ENCODE measurements at places on chromosomes 16 and 17.

DNA sequence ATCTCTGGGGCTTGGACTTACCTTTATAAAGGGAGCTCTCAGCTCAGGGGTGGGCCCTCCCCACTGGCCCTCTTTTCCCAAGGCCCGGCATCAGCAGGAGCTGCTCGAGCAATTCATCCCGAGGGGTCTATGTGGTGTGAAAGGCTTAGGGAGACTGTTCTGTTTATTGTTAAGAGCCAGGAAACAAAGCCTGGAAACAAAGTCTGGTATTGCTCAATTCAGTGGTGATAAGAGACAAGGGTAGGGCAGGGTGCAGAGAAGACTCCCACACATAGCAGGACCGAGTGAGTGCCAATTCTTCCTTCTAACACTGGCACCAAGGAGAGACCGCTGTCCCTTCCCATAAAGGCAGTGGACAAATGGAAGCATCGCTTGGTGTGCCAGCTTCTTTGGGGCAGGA, 750.7 kb downstream of the KCNJ18 start:
- no peak for DNase-seq

DNA sequence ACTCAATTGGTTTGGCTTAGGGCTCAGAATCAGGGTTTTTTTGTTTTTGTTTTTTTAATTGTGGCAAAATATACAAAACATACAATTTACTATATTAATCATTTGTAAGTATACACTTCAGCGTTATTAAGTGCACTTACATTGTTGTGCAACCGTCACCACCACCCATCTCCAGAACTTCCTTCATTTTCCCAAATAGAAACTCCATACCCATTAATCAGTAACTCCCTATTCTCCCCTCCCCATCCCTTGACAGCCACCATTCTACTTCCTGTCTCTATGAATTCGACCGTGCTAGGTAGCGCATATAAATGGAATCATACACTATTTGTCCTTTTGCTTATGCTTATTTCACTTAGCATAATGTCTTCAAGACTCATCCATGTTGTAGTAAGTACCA, 45.2 kb upstream of the DHX40 start:
- no peak for DNase-seq

DNA sequence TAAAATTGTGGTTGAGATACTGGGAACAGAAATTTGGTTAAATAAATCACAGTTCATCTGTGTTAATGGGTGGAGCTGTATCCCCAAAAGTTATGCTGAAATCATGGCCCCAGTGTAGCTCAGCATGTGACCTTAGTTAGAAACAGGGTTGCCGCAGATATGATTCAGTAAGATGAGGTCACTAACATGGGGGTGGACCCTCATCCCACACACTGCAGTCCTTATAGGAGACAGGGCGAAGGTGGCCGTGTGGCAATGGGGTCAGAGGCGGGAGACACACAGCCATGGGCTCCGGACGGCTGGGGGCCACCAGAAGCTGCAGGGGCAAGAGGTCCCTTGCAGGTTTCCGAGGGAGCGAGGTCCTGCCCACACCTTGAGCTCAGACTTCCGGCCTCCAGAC, 10.7 kb downstream of the GALNS start:
- no peak for DNase-seq

- DNase-seq = no peak
Observed at GRCh38 chr16:30615358-30616091, 5.3 kb upstream of the ZNF689 start.

DNA sequence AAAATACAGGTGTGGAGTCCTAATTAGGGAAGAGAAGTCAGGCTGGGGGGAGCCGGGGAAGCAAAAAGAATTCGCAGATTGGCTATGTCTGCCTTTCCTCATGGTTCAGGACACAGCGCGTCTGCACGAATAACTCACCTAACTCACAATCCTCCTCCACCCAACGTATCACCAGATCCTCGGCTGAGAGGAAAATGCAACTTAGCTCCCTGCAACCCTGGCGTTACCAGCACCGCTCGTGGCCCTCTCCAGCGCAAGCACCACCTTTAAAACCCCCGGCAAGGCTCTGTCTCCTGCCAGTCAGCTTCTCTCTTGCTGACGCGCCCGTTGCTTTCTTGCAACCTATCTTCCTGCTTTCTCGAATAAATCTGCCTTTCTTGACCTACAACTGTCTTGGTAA, 49.8 kb upstream of the METRNL start:
- DNase-seq = no peak

DNA sequence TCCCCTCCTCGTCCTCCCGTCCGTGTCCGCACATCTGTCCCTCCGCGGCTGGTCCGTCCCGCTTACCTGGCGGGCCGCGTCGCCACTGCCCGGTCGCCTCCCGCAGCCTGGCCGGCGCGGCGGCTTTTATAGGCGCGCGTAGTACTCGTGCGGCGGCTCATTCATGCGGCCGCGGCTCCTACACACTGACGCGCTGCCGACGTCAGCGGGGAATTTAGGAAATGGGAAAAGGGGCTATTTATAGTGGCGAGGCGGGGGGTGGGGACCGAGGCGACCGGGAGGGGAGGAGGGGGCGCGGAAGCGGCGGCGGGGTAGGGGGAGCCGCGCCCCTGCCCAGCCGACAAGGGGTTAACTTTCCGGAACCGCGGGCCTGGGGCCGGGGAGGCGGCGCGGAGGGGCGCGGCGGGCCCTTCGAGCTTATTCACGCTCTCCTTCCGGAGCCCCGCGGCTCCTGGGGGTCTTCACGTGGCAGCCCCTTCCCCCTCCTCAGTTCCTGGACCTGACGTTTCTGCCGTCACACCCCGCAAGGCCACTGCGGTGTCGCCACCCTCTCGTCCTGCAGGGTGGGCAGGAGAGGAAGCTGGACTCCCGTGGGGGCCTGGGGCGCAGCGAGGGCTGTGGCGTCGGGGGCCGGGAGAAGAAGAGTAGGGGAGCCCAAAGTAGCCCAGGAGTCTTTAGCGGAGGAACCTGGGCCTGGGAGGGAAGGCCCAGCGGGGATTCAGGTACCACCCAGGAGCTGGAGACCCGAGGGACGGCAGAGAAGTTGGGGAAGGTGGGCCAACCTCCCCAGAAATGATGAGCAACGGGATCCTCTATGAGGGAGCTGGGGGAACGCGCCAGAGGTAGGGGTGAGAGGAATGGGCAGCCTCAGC, 3.6 kb upstream of the HIC1 start:
- DNase-seq = no peak

DNA sequence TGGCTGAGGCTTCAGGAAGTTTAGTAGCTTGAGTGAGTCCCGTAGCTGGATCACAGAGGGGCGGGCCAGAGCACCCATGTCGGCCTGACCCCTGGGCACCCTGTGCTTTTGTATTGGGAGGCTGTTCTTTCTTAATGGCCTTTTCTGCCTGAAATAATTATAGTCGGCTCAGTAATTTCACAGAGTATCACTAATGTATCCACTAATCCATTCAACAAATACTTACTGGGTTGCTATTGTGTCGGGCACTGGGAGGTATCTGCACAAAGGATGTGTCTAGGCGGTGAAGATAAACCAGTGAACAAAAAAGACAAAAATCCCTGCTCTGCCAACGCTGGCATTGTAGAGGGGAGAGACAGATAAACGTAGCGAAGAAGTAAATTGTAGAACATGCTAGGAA, 318.6 kb downstream of the FOXL1 start:
- no peak for DNase-seq

DNA sequence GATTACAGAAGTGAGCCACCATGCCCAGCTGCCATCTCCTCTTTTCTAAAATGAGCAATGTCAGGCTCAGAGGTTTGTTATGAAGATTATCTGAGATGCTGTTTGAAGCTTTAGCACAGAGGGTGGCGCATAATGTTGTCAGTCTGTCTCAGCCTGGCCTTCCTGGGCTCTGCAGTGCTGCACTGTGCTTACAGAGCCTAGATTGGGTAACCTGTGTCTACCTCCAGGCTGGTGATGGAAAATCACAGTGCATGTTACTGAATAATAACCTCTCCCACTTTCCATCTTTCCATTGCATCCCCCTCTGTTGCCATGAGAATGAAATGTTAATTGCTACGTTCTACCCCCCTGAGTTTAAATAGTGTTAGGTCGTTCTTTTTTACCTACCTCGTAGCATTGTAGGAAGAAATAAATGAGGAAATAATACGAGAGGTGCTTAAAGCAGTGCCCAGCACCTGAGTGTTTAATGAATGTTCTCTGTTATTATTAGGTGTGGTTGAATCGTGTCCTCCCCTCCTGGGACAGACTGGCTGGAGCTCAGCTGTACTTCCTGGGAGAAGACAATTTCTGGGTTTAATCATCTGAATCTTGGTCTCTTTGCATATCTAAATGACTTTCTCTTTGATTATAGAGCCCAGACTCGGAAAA, 6.2 kb downstream of the LDAF1 start:
- DNase-seq = no peak

DNA sequence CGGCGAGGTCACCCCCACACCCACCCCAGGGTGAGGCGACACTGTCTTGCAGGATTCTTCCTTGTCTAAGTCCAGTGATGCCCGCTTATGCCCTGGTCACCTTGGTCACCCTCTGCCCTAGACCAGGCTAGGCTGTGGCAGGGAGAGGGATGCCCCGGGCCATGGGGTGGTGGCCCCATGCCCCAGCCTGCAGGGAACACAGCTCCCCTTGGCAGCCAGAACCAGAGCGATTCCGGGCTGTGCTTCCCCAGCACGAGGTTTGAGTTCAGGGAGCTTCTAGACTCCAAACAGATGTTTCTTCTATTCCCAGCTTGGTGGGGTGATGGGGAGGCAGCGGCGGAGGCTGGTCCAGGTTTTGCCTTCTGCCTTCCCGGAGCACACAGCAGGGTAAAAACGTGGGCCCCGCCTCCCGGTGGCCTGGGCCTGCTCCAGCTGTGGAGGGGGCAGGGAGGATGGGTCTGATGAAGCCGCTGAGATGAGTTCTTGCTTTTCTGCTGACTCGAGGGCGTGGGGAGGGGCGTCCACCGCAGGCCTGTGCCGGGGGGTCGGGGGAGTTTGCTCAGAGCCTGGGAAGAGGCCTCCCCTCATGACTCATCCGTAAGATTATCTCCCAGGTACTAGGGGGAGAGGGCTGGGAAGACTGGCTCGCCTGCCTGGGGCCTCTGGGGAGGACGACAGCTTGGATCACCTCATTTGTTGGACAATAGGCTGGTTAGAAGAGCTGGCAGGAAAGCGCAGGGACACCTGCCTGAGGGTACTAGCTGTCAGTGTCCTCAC, 15.4 kb downstream of the SMTNL2 start:
- DNase-seq = no peak

- DNase-seq = no peak
Observed at GRCh38 chr16:12753203-12754023, 50.3 kb downstream of the CPPED1 start.

DNA sequence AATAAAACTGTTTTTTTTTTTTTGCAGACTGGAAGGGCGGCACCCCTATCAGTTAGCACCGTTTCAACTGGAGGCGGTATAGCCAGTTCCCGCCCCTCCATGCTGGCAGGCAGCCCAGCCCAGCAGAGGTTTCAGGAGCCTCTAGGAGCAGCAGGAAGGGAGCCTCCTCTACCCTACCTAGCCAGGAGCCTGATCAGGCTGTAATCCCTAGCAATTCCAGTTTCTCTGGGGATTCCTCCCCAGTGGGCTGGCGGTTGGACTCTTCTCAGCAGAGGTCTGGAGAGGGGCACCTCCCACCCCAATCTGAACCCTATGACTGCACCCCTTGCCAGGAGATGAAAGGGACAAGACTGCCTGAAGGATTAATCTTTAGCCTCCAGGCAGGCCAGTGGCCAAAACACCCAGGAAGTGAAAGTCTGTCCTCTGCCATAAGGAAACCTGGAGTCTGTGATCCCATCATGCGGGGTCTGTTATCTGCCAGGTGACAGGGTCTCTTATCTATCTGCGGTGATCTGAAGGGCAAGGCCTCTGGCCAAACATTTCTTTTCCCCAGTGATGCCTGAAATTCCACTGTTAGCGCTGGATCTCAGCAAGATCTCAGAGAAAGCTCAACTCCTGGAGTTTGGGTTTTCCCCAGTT, 4.9 kb upstream of the CDH1 start:
- no peak for DNase-seq

- no peak for DNase-seq
Observed at GRCh38 chr16:48542020-48542473, 67.9 kb downstream of the N4BP1 start.

DNA sequence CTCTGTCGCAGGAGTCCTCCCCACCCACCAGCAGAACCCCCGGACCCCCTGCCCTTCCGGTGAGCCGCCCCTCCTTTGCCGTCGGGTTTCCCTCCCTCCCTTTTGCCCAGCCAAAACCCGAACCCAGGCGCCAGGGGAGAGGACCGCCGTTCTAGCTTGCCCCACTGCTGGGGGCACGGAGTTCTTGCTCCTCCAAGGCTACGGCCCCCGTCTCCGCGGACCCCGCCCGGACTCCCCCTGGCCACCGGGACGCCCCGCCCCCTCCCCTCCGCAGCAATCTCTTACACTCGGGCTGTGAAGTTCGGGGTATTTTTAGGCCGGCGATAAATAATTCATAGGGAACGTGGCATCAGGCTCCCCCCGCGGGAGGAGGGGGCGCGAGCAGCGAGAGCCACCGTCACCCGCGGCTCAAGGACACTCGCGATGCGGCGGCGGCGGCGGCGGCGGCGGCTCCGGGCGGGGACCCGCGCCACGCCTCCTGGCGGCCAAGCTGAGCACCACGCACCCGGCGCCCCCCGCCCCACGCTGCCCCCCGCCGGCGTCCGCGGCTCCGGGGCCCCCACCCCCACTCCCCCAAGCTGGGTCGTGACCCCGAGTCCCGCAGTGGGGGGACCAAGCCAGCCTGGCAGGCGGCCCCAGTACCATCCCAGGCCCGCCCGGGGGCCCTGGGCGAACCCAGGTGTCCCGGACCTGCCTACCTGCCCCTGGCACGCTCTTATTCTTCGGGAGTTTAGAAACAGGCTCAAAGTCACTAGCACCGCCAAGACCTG, at the start of gene GRIN2C:
GRIN2C (minus strand) TSS at position 427 of the 770 bp plus-strand sequence. CDS start 4,793 bp downstream, outside the sequence.
- no peak for DNase-seq

- no peak for DNase-seq
Observed at GRCh38 chr16:57800200-57801097, 1.8 kb downstream of the KIFC3 start.

- no peak for DNase-seq
Observed at GRCh38 chr17:27343977-27344607, 50.2 kb downstream of the WSB1 start.

DNA sequence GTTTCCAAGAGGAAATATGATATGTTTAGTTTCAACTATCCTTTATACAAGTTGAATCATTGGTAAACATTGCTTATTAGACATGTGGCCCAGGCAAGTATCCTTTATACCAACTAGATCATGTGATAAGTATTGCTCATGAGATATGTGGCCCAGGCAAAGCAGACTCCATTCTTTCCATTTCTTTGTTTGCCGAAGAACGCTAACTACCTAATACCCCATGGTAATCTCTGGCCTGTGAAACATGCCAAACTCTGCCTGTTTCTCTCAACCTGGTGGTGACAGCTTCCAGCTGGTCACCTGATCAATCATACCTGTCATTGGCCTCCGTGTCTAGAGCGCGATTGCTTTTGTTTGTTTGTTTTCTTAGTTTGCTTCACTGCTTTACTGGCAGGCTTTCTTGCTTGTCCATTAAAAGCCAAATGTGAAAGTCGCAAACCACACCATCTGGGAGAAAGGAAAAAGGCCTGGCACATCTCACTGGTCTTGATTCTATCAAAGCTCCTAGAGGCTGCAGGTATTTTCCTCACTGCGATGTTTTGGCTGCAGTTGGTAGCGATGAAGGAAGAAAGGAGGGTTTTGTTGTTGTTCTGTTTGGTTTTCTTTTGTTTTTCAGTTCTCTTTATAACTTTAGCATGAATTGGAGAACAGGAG, 686.2 kb downstream of the KCNJ2 start:
- no peak for DNase-seq

GRCh38 chr17:78360371-78361224, 721 bp upstream of the SOCS3 start:
- no peak for DNase-seq

Measured in thoracic aorta (tissue), 2 donors.